ENCODE measurements at places on chromosomes 6 and 20.

DNA sequence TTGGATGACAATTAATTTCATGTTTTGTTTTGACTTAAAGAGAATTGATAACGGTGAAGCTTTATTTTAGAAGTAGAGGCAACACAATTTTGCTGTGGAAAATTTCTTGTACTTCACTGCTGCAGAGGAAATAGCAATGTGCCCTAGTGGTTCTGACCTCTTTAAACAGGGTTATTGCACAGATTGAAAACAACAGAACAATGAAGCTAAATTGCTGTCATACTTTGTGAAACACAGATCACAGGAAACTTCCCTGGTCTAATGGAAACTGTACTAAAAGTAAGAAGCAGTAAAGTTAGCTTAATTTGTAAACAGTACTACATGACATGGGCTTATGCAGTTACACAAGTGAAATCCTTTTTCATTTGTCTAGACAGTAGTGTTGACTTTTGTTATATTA, 31.3 kb downstream of the OR2A4 start:
- no peak for DNase-seq

DNA sequence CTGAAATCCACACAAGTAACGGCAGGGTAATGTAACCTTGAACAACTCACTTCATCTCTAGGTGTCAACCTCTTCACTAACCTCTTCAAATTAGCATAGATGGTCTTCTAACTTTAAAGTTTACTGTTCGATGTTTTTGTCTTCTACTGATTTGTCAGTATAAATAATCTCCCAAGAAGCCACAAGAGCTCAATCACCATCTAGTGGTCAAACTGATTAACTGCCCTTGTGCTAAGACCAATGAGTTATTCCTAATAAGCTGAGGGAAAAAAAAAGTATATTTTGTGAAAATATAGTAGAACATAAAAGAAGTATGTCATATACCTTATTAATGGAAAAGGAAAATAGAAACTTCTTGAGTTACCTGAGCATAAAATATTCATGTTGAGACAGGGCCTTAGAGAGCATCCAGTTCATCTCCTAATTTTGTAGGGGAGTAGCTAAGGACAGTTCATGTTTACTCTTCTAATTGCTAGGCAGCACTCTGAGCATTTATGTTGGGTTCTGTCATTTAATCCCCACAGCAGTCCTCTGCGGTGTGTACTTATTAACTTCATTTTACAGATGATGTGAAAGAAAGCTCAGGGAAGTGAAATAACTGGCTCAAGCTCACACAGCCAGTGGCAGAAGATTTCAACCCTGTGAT, 317.1 kb downstream of the ESR1 start:
- peak; percentile 46 for DNase-seq

DNA sequence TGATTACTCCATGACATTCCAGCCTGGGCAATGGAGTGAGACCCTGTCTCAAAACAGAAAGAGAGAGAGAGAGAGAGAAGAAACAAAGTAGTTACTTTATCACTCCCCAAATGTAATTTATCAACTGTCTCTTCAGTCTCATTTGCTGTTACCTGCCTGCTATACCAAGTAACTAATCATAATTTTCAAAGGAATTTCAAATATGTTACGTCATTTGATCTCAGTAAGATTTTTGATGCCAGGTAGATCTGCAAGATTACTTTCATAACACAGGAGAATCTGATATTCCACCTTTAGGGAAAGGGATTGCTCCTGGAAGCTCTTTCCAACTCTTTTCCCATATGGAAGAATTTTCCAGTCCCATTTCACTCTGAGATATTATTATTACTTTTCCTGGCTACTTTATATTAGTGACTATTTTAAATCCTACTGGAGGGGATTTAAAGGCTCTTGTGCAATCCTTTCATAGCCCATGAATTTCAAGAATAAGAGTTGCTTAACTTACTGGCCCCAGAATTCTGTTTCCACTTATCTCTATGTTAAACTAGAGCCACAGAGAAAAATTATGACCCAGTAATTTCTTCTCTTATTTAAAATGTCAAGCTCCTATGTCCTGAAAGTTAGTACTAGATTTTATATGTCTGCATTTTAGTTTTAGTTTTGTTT, 390.2 kb upstream of the FLRT3 start:
- DNase-seq = no peak

- no peak for DNase-seq
Observed at GRCh38 chr6:157496534-157497095, 115.6 kb downstream of the ZDHHC14 start.

- no peak for DNase-seq
Observed at GRCh38 chr20:49653925-49654434, 59.7 kb downstream of the B4GALT5 start.

GRCh38 chr20:32484958-32485769, 100.0 kb downstream of the NOL4L start:
- DNase-seq = peak; percentile 86

GRCh38 chr20:11546939-11547338, 370.8 kb upstream of the BTBD3 start:
- DNase-seq = no peak

DNA sequence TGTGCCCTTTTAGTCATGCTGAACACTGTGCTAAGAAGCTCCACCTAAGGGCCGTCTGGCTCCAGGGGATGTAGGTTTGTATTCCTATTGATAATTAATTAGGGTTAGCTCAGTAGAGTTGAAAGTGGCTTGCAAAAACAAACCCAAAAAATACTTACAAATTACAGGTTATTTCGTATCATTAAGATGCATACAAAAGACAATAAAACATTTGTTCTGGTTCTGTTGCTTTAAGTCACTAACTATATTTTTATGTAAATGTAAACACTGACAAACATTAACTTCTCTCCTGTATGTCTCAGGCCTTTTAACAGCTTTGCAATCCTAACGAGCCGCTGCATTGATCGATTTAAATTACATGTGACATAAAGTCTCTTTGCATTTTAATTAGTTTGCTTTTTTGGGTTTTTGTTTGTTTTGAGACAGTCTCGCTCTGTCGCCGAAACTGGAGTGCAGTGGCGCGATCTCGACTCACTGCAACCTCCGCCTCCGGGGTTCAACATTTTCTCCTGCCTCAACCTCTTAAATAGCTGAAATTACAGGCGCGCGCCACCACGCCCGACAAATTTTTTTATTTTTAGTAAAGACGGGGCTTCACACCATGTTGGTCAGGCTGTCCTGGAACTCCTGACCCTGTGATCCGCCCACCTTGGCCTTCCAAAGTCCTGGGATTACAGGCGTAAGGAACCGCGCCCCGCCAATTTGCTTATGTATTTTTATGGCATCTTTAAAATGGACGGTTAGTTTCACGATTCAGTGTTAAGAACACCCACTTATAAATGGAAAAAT, 110.9 kb downstream of the HFE start:
- no peak for DNase-seq

GRCh38 chr6:39074486-39074885, 25.9 kb downstream of the GLP1R start:
- no peak for DNase-seq

DNA sequence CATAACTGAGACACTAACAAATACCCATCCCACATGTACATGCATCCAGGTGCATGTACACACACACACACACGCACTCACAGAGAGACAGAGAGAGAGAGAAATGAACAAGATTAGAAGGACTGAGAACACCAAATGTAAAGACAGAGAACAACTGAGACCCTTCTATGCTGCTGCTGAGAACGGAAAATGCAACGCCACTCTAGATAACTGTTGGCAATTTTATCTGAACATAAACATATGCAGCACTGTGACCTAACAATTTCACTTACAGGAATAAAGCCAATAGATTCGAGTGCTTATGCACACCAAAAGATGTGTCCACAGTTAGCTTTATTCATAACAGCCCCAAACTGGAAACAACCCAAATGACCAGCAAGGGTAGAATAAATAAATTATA, 103.8 kb upstream of the LY86 start:
- no peak for DNase-seq

- no peak for DNase-seq
Observed at GRCh38 chr6:132760256-132760655, 2.6 kb upstream of the VNN2 start.

GRCh38 chr6:579339-579738, 77.6 kb downstream of the HUS1B start:
- no peak for DNase-seq

DNA sequence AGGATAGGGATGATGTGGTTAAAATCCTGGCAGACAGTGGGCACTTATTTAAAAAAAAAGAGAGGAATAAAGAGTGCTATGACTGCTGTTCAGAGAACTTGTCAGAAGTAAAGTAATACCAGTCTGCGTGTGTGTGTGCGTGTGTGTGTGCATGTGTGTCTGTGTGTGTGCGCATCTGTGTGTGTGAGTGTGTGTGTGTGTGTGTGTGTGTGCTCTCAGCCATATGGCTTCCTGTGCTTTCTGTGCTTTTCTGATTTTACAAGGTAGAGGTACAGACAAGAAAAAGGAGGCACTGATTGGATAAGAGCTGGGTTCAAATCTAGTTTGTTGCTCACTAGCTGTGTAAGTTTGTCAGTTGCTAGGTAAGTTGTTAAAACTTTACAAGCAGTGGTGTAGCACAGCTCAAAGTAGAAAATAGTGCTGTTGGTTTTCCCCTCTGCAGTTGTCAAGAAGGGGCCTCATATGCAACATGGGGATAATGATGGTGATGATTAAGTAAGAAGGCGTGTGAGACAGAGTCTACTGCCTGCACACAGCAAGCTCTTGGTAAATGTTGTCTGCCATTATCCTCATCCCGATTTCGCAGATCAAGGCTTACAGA, 155.3 kb upstream of the ZNF217 start:
- DNase-seq = no peak

GRCh38 chr20:58986968-58987517, 6.0 kb downstream of the NELFCD start:
- no peak for DNase-seq

DNA sequence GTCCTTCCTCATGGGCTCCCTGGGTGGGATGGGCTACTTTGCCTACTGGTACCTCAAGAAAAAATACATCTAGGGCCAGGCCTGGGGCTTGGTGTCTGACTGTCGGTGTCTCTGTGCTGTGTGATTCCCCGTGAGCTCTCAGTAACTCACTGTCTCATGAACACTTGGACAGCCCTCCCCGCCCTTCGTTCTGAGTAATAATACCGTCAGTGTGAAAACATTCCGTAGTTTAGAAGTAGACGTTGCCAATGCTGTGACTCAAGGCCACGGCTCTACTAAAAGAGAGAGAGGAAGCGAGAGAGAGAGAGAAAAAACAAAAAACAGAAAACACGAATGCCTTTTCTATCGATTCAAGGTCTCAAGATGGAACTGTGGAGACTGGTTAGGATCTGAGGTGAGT, 31.8 kb downstream of the FITM2 start:
- DNase-seq = peak; percentile 80

DNA sequence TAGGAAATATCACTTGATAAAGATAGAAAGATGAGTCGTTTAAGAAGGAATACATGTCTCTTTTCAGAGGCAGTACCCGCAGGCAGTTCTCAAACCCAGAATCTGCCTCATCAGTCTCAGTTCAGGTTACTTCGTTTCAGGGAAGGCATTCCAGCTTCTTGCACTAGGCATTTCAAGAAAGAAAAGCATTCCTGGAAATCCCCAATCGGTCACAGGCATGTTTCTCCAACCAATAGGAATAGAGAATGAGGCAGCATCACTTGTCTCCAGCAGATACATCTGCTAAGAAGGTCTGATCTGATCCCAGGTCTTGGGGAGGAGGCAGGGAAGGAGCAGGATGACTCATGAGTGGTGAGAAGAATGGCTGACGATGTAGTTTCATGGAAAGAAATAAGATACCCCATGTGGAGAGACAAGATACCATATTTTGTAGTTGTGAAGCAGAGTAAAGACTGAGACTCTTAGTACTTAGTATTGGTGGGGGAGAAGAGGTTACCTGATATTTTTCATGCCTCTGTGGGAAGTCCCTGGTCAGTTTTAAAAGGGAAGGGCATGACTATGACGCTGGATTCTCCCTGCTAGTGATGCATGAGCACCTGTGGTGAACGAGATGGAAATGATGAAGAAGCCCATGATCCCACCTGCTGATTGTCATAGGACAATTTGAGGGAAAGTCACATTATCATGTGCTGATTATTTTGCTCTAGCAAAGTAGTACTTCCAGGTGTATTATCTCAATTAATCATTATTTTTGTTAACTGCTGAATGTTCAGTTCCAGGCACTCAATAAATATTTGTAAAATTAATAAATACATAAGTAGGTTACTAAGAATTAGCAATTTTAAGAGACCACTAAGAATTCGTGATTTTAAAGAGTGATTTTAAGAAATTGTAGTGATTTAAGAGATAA, 20.3 kb upstream of the HLA-DRB1 start:
- peak; percentile 87 for DNase-seq

DNA sequence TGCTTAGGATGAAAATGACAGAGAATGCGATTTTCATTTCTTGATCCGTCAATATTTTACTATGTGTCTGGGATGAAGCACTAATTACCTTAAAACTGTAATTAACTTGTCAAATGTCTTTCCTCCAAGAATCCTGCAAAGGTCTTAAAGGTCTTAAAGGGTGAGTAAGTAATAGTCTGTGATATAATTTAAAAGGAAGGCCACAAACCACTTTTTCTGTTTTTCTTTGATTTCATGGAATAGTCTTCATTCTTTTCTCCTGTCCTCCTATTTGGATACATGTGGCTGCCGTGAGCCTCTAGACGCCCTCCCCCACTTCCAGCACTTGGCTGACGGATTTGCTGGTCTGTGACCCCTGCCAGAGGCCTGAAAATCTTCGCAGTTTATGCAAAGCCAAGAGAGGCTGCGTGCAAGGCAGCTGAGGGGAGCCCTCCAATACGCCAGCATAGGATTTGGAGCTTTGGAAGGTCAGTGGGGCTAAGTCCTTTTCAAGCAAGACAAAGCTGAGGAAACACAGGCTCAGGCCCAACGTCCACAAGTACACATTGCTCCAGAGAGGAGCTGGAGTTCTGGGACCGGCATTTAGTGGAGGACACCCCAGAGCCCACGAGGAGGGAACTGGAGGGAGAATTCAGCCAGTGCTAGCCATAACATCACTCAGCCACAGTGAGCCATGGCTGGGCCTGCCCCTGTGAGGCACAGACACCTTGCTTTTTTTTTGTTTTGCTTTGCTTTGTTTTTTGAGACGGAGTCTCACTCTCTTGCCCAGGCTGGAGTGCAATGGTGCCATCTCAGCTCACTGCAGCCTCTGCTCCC, 382.6 kb downstream of the SMOC2 start:
- no peak for DNase-seq

DNA sequence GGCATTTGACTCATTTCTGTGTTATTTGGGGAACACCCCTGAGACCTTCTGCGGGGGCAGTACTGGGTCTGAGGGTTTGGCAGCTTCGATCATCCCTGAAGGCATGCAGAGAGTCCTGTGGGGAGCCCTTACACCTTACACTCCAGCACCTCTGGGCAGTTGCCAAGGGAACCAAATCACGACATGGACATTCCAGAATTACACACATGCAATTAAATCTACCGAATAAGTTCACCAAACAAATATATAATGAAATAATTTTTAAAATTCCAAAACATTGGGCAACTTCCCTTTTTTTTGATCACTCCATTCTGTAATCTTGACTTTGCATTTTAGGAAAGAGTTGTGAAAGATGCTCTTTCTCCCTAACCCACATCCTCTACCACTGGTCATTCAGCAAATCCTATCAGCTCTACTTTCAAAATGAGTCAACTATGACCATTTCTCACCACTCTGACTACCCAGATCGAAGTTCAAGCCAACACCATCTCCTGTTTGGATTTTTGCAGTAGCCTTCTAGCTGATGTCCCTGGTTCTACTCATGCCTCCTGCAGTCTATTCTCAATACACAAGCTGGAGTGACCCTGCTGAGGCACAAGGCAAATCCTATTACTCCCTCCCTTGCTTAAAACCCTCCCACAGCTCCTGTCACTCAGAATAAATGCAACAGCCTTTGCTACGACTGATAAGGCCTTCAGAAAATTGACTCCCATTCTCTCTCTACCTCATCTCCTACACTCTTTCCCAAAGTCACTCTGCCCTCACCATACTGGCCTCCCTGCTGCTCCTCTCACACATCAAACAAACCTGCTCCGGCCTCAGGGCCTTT, 533.3 kb downstream of the HACE1 start:
- peak; percentile 62 for DNase-seq

All from HT1080 (cell line).